Pericardium fibroblast (primary cell): ENCODE measurements at places on chromosomes 5 and 9. TPM values are rescaled to one million over a fixed set of nuclear protein-coding genes. Genes with fewer than 3 reads are reported as not detected.

The NOL8 gene
- 21.6 and 24.2 TPM in 2 replicates for total RNA-seq

The ASPN gene
- total RNA-seq = 27.6 and 39.3 TPM in 2 replicates

The ZNF169 gene
- 1.1 and 1.3 TPM in 2 replicates for total RNA-seq

The ENTREP1 gene
- total RNA-seq = under 0.01 TPM in 1 of 2 replicates, not detected in the other

The DBH gene
- not detected in 2 replicates for total RNA-seq

The VLDLR gene
- 14.0 and 19.3 TPM in 2 replicates for total RNA-seq

The HAVCR1 gene
- not detected in 2 replicates for total RNA-seq

The IRX1 gene
- total RNA-seq = 0.47 and 8.9 TPM in 2 replicates

The PCDHGA4 gene
- 2.8 and 3.9 TPM in 2 replicates for total RNA-seq

The IL5 gene
- not detected in 2 replicates for total RNA-seq

The OLFM1 gene
- 1.2 and 10.1 TPM in 2 replicates for total RNA-seq

The PAPPA gene
- total RNA-seq = 27.4 and 29.5 TPM in 2 replicates

The ZNF484 gene
- total RNA-seq = 3.3 and 4.8 TPM in 2 replicates

The TERT gene
- total RNA-seq = not detected in 2 replicates

The TMEM215 gene
- under 0.01 TPM in 1 of 2 replicates, not detected in the other for total RNA-seq

The PCDHB15 gene
- total RNA-seq = under 0.01 and 0.12 TPM in 2 replicates

The SPINK4 gene
- not detected in 2 replicates for total RNA-seq
